ENCODE measurements at places on chromosomes 1 and 21. TPM values are rescaled to one million over a fixed set of nuclear protein-coding genes. Genes with fewer than 3 reads are reported as not detected.

GRCh38 chr1:29120947-29121485, 2.7 kb downstream of the TMEM200B start:
- DNase-seq: peak; percentile 55

- DNase-seq: no peak
Measured at GRCh38 chr1:15080328-15081007, 73.1 kb upstream of the TMEM51 start.

GRCh38 chr1:208559597-208560329, 315.6 kb upstream of the PLXNA2 start:
- DNase-seq: no peak

DNA sequence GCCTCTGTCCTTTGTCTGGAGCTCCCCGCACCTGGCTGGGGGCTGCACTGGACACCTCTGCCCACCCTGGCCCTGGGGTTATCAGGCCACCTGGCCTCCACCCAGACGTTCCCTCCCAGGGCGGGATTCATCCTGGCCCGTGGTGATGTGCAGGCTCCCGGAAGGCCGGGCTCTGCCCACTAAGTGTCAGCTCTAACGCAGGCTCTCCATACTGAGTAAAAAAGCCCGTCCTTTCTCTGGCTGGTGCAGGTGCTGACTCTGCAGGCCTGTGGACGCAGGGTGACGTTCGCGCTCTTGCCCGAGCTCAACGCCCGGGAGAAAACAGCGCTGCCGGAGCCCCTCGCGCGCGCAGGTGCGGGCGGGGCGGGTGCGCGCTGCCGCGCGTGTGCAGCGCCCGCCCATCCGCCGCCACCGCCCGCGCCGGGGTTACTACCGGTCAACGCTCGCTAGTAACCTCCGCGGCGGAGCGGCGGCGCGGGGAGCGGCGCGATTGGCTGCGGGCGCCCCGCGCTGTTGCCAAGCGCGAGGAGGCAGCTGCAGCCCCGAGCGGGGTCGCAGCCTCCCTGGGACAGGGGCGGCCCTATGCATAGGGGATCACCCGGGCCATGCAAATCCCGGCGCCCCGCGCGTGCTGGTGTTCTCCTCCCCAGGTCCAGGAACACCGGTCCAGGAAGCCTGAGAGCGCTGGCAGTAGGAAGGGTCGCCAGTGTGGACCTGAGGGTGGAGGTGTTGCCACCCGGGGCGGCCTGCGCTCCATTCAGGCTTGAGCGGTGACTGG, 15.7 kb downstream of the ABCG1 start:
- peak; percentile 90 for DNase-seq

DNA sequence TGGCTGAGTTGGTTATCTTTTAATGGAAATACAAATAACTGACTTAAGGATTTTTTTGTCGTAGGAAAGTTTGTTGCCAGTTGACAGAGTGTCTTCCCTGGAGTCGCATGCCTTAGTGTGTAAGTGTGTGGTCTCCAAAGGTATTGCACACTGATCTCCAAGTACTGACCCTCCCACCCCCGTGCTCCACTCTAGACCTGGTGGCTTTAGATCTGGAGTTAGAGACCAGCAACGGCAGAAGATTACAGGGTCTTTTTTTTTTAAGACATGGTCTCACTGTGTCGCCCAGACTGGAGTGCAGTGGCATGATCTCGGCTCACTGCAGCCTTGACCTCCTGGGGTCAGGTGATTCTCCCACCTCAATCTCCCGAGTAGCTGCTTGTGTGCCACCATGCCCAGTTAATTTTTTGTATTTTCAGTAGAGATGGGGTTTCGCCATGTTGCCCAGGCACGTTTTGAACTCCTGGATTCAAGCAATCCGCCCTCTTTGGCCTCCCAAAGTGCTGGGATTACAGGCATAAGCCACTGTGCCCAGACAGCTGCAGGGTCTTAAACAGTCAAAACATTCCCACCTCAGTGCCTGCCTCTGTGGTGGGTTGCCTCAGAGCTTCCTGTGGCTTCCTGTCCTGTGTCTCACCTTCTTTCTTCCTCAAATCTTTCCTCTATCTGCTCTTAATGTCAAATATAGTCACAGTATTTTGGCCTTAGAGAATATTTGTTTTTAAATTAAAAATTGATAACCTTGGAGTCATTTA, 6.9 kb downstream of the TRAPPC10 start:
- no peak for DNase-seq

DNA sequence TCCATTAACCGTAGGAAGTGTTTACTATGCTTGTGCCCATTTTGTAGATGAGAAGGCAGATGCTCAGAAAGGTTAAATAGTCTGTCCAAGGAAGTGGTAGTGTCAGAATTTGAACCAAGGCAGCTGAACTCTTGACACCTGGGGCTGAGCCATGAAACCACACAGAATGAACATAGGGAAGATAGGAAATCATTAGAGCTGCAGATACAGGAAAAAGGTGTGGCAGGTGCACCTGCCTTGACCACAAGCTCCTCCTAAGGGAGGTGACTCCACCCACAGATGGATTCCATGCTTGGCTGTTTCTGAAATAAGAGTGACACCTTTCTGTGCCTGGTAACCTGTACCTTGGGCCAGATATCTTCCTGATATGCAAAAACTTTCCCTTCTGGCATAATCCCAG, 69.9 kb upstream of the IGSF21 start:
- no peak for DNase-seq

DNA sequence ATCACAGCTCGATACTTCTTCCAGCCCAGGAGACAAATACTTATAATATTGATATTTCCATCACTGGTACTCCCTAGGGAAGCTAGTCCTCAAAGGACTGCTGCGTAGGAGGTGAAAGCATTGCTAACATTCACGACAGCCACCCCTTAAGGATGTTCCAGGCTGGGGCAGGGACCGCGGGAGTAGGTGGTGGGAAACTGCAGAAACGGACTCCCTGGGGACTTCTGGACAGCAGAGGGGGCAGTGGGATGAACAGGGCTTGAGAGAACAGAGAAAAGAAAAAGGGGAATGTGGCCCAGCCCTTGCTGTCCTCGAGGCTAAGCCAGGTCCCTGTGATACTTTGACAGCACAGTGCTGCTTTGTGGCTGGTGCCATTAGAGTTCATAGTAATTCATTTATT, 108.0 kb downstream of the HMGB4 start:
- DNase-seq: no peak

- DNase-seq: no peak
Measured at GRCh38 chr1:150409504-150410362, 45.8 kb downstream of the RPRD2 start.

- no peak for DNase-seq
Measured at GRCh38 chr1:225915538-225915991, 8.5 kb downstream of the PYCR2 start.

DNA sequence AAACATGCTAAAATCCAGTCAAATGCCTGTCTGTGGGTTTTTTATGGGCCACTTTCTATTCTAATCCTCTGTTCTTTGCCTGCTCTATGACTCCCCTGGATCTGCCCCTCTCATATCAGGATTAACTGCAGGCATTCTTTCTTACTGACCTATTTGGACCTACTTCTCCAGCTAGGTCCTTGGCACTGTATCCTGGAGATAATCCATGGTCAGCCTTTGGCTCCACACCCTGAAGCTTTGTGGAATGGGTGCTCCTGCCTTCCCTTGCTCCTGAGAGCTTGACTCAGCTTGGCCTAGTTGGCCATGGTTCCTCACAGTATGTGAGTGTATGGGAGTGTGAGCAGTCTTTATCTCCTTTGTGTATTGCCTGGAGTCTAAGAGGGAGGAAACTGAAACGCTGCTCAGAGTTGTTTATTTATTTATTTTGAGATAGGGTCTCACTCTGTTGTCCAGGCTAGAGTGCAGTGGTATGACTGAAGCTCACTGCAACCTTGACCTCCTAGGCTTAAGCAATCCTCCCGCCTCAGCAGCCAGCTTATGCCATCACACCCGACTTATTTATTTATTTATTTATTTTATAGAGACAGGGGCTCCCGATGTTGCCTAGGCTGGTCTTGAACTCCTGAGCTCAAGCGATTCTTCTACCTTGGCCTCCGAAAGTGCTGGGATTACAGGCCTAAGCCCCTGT, 28.7 kb upstream of the CDC14A start:
- no peak for DNase-seq

- no peak for DNase-seq
Measured at GRCh38 chr1:106173101-106173500, 883.4 kb upstream of the PRMT6 start.

DNA sequence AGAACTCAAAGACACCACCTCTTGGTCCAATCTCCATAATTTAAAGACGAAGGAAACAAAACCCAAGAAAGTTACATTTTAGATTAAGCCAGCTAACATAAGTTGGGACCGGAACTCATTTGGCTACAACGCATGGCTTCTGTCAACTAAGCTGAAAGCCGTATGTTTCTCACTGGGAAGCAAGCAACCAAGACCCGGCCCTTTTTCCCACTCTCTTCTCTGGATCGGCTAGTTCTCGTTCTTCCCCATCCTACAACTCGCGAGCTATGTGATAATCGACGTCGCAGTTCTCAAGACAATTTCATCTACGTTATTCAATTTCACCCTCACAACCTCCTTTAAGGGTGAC, 601 bp downstream of the CCT8 start:
- DNase-seq: no peak

The C1QA gene
- 2.2 TPM for total RNA-seq

The RGS21 gene
- not detected for total RNA-seq

DNA sequence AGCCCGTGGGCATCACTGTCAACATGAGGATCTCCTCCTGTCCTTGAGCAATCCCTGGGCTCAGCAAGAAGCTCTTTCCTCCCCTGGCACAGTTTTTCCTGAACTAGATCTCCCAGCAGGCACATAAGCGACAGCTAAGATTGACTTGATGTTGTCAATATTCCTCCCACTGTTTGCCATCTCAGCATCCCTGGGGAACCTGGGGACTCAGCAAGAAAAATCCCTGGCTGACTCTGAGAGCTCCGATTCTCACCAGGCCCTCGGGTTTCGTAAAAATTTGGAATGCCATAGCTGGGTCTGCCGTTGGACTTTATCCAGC, 687.2 kb downstream of the MATN1 start:
- no peak for DNase-seq

DNA sequence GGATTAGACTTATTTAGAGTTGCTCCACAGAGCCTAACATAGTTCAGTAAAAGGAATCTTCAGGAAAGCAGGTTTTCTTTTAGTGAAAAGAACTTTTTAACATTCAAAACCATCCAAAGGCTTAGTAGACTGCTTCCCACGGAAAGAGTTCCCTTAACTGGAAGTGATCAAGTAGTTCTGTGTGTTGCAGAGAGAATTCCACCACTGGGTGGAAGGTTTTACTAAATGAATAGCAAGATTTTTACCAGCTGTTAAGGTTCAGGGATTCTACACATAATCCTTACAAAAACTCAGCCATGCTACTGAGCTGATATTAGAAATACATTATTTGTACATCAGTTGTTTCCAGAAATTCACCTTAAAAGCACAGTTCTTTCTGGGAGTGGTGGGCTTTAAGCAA, 119.7 kb downstream of the GDAP2 start:
- no peak for DNase-seq

The REN gene
- total RNA-seq: not detected

DNA sequence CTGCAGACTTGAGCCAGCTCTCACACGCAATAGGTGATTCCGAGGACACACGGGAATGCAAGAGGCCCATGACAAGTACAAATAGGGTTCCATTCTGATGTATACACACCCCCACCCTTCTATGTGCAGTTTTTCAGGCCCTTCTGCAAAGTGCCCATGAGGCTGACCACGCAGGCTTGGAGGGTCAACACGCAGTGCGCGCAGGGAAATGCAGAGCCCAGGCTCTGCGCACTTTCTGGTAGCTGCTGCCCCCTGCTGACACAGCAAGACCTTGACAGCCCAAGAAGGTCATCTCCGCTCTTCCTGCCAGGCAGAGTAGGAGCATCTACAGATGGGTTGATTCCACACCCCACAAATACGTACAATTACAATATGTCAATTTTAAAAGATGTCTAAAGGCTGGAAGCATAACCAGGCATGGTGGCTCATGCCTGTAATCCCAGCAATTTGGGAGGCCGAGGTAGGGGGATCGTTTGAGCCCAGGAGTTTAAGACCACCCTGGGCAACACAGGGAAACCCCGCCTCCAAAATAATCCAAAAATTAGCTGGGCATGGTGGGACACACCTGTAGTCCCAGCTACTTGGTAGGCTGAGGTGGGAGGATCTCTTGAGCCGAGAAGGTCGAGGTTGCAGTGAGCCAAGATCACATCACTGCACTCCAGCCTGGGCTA, 18.5 kb downstream of the SH3BP5L start:
- no peak for DNase-seq

DNA sequence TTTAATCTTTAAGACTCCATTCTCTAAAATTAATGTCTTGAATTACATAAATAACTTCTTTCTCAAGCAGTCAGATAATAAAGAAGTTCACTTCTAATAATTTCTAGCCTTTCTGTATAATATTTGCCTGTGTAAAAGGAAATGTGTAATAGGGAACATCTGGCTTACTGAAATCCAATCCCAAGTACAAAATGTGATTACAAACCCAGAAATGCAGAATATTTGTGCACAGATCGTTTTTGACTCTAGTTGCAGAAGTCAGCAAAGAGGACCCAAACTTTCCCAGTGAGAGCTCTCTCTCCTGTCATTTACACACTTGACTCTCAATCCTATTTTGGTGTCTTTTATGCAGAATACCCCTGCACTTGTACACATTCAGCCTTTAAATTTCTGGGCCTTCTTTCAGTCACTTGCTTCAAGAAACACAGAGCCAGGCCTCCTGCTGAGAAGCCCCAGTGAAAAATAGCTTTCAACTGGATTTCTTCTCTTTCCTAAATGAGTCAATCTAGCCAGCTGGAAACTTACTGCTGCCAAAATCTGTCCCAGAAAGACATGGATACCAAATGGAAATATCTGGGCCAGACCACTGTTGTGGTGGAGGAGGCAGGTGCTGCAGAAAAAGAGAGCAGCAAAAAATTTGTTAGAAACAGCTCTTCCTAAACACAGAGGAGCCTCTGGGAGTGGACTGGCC, 68.5 kb upstream of the ADAM30 start:
- no peak for DNase-seq

All from CD4-positive, alpha-beta memory T cell (primary cell).